ENCODE measurements at places on chromosomes 3 and 15. TPM values are rescaled to one million over a fixed set of nuclear protein-coding genes. Genes with fewer than 3 reads are reported as not detected.

The TMEM115 gene
- total RNA-seq, result 38.2 TPM

The CCR2 gene
- 0.12 TPM for total RNA-seq

The ANKUB1 gene
- total RNA-seq, result not detected

The MCTP2 gene
- 0.91 TPM for total RNA-seq

The ISLR2 gene
- total RNA-seq, result 0.17 TPM

The TMEM108 gene
- total RNA-seq, result 0.69 TPM

The LRRC2 gene
- 1.1 TPM for total RNA-seq

The CAPN3 gene
- not detected for total RNA-seq

The ZIC4 gene
- 0.02 TPM for total RNA-seq

GRCh38 chr3:128620268-128620691 lies 30.3 kb downstream of the RPN1 start:
- DNase-seq, result peak; percentile 27

GRCh38 chr3:43964640-43965039 lies 273.9 kb downstream of the ABHD5 start:
- DNase-seq, result no peak

DNA sequence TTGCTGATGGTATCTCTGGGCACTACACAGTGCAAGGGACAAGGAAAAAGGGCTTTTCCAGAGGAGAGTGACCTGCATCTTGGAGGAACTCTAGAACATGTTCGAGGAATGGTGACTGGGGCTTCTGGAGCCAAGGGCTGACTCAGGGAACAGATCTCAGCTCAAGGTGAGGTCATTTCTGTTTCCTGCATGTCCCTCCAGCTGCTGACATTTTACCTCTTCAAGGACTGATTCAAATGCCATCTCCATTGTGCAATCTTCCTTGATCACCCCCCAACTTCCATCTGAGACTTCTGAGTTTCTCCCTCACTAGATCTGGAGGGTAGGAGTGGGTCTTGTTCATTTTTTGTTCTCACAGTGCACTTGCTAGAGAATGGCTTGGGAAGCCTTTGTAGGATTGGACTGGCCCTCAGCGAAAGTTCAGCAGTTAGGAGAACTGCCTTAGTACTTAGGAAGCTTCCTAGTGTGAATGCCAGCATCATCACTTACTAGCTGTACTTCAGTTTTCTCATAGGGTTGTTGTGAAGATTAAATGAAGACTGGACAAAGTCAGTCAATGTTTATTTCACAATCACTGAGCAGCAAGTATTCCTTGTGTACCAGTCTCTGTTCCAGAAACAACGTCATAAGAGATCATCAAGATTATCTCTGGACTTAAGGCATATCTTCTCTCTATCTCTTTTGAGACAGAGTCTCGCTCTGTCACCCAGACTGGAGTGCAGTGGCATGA lies 2.6 kb upstream of the IDH3A start:
- no peak for DNase-seq

- DNase-seq, result no peak
Measured at GRCh38 chr3:66948838-66949237, 49.3 kb upstream of the KBTBD8 start.

- DNase-seq, result peak; percentile 30
Measured at GRCh38 chr3:16849229-16849628, 35.5 kb upstream of the PLCL2 start.

DNA sequence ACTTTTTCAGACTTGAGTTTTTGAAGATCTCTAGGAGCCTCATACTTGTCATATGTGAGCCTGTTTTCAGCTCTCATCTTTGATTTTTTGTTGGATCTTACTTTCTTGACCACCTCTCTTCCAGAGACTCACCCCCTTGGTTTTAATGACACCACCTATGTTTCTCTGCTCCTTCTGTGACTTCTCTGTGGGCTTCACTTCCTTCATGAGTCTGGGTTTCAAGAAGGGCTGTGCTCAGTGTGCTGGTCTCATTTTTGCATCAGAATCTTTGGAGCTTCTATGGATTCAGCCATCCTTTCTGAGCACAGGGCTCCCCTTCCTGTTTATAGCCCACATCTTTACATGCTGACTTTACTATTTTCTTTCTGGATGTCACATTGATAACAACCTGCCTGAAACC lies 17.7 kb downstream of the PPM1L start:
- no peak for DNase-seq

GRCh38 chr3:182122779-182123178 lies 411.1 kb downstream of the SOX2 start:
- no peak for DNase-seq

- no peak for DNase-seq
Measured at GRCh38 chr3:127375151-127375930, 87.5 kb upstream of the PRR20G start.

- DNase-seq, result no peak
Measured at GRCh38 chr3:83513677-83514076, 1445.1 kb upstream of the CADM2 start.

GRCh38 chr15:54150255-54150654 lies 172.0 kb downstream of the UNC13C start:
- DNase-seq, result peak; percentile 58

DNA sequence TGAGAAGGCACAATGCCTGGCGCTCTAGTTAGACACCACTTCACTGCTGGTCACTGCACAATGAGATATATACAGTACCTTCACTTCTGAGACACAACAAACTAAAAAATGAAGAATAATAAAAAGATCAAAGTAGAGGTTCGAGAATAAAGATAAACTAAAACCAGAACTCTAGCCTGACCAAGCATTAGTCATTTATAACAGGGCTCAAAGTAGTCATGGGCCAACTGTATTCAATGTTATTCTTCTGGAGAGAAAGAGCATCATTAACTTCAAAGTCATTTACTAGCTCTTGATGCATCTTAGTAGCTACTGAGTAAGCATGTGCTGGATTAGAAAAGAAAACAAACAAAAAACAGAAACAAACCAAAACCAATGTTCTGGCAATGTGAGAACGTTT lies 145.2 kb downstream of the SSR3 start:
- peak; percentile 54 for DNase-seq

DNA sequence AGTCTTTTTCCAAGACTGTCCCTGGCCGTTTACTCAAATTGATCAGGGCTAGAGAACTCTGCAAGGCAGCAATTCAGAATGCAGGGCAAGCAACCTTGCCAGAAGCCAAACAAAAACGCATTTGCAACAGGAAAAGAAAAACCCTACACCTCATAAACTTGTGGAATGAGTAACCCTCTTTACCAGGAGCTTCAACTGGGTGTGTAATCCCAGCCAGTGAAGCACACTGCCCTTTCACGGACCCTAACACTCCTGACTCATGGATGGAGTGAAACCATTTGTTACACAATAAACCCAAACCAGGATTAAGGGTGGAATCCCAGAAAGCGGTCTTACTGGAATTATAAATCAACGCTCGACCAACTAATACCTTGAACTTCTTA lies 14.8 kb upstream of the LDHAL6B start:
- DNase-seq, result peak; percentile 96

- no peak for DNase-seq
Measured at GRCh38 chr3:169034401-169034800, 629.1 kb downstream of the MECOM start.

DNA sequence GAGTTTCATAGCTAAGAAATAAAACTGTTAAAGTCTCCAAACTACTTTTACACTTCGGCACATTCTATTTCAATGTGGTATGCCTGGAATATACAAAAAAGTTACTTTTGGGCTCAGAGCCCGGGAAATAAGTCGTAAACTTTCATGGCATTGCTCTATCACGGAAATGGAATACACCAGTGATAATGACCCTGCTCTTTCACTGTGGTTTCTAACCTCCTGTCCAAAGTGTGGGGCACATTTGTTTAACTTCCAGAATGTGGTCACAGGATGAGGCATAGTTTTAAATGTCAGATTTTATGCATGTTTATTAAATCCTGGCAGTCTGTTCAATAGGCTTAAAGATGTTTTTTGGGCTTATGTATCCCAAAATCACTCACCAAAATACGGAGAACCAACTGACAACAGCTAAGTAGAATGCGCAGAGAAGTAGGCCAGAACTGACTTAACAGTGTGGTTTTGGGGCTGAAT lies 5.1 kb downstream of the CXCR6 start:
- DNase-seq, result peak; percentile 87

DNA sequence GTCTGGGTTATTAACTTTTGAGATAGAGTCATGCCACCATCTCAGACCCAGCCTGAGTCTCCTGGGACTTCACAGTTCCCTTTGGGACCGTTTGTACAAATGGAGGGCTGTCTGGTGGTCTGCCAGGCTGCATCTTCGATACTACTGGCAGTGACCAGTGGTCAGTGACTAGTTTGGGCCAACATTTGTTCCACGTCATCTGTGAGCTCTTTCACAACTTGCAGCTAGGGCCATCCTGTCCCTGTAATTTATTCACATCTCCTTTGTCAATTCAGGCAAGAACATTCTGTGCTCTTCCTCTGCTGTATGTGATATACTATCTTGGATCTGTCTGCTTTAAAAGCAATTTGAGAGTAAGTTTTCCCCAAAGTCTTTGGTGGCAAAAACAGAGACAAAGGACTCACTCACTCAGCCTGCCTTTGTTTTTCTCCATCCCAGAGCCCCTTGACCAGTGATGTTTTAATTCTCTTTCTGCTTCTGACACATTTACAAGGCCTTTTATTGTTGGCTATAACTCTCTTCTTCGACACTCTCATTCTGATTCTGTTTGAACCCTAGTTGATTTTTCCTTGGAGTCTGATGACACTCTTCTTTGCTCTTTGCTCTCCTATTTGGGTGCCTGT lies 353.4 kb downstream of the EPHB1 start:
- no peak for DNase-seq

GRCh38 chr15:69818529-69818928 lies 279.2 kb downstream of the TLE3 start:
- DNase-seq, result no peak

GRCh38 chr3:86175051-86175536 lies 815.9 kb downstream of the VGLL3 start:
- no peak for DNase-seq

- no peak for DNase-seq
Measured at GRCh38 chr15:43111354-43111753, 5.5 kb upstream of the UBR1 start.

- DNase-seq, result no peak
Measured at GRCh38 chr15:53875139-53875538, 103.1 kb upstream of the UNC13C start.

GRCh38 chr15:99168601-99169580 lies 64.0 kb downstream of the SYNM start:
- no peak for DNase-seq

DNA sequence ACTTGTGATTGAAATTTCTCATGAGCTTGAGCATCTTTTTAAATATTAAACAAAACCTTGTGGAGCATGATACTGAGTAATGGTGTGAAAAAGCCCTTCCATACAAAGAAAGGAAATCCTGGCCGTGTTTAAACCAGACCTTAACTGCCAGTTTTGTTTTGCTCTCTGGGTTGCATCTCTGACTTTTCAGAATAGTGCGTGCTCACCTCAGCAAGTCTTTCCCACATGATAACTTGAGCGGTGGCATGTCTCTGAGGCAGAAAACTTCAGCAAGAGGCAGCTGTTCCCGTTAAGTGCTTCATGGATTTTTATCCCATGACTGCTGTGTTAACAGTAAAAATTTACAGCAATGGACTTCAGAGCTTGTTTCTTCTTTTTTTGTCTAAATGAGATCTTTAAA lies 393.3 kb downstream of the FEZF2 start:
- no peak for DNase-seq

GRCh38 chr15:88606070-88606794 lies 14.9 kb upstream of the AEN start:
- DNase-seq, result no peak

GRCh38 chr15:31101262-31102038 lies at the start of gene TRPM1:
TRPM1 (minus strand) TSS chr15:31101725; CDS start chr15:31081355, 20,370 bp downstream.
- DNase-seq, result no peak

DNA sequence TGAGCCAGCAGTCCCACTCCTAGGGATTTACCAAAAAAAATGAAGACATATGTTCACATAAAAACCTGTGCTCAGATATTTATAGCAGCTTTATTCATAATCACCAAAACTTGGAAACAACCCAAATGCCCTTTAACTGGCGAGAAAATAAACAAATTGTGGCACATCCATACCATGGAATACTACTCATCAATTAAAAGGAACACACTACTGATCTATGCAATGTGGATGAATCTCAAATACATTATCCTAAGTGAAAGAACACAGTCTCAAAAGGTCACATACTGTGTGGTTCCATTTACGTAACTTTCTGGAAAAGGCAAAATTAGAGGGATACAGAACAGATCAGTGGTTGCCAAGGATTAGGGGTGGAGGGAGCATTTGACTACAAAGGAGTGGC lies 394.5 kb downstream of the SHQ1 start:
- no peak for DNase-seq

- DNase-seq, result no peak
Measured at GRCh38 chr3:168168743-168169142, 73.0 kb upstream of the GOLIM4 start.

GRCh38 chr3:98188545-98188944 lies 22.0 kb downstream of the OR5H15 start:
- peak; percentile 56 for DNase-seq

GRCh38 chr15:65833501-65834205 lies 35.6 kb upstream of the RAB11A start:
- peak; percentile 30 for DNase-seq

DNA sequence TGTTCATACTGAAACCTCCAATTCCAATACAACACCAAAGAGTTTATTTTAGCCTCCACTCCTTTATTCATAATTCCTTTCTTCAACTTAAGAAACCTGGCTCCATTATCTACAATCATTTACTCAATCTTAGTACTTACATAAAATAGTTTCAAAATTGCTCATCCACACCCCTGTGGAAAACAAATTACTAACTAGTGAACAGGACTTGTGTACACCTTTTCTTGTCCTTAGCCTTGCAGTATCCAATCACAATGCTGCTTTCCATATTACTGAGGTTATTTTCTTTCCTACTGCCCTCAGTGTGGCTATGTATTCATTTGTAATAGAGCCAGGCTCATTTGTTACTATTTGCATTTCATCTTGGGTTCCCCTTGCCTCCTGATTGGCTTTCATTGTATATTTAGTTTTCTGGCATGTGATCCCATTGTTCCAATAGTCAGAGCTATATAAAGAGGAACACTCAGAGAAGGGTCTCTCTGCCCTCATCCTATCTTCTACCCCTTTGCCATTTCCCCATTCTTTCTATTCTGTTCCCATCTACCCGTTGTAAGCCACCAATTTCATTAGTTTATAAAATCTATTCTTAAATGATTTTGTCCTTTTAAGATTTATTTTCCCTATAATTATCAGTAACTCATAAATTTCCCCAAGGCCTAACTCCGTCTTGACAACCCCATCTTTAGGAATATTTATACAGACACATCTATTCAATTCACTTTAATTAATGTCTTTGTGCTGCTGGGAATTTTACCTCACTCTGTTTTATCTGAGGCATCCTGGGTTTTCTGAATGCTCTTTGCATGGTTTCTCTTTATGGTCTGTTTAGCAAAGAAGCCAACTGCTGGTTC lies 67.9 kb upstream of the RBP1 start:
- DNase-seq, result no peak
